T-helper 2 cell treated with Interferon-gamma antibody and Interleukin-4, amounts not matched to agents 5 μg/mL and 100 μg/mL, for 36 hours (primary cell): ENCODE measurements at places on chromosomes 6 and 20.

DNA sequence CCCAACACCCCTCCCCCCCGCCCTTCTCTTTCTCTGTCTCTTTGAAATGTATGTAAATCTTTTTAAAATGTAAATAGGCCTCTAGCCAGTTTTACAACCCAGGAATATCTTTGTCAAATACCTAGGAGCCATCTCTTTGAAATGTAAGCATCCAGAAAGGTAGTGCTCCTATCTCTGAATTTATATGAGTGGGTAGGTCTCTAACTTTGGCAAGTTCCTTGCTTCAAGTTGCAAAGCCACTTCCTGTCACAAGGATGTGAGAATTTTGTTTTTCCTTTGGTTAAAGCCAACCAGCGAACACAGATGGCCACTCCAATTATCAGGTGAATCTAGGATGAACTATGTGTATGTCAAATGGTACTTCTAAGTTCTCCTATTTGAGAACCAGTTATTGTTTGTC is 6.2 kb upstream of the DEFB132 start:
- H3K4me3 ChIP-seq, result no peak overlapping the region
- DNase-seq, result no peak
- no peak overlapping the region for H3K27ac ChIP-seq

GRCh38 chr20:3251806-3252205 is 12.8 kb upstream of the SLC4A11 start:
- H3K4me1 ChIP-seq, result peaks cover 2% of the 10 kb centered on the region
- no peak overlapping the region for H3K4me3 ChIP-seq
- H3K27ac ChIP-seq, result no peak overlapping the region
- peaks cover 20% of the 10 kb centered on the region for H3K27me3 ChIP-seq
- no peak for DNase-seq
- H3K36me3 ChIP-seq, result no peaks in the 10 kb centered on the region

- H3K27ac ChIP-seq, result no peak overlapping the region
- no peak for DNase-seq
Observed at GRCh38 chr20:10864076-10864672, 190.4 kb upstream of the JAG1 start.

GRCh38 chr20:53957451-53958172 is 112.8 kb downstream of the BCAS1 start:
- no peak for DNase-seq
- H3K4me1 ChIP-seq, result no peaks in the 10 kb centered on the region
- H3K27ac ChIP-seq, result no peak overlapping the region
- H3K4me3 ChIP-seq, result no peak overlapping the region
- H3K27me3 ChIP-seq, result peaks cover 24% of the 10 kb centered on the region
- H3K36me3 ChIP-seq, result peaks cover 2% of the 10 kb centered on the region

DNA sequence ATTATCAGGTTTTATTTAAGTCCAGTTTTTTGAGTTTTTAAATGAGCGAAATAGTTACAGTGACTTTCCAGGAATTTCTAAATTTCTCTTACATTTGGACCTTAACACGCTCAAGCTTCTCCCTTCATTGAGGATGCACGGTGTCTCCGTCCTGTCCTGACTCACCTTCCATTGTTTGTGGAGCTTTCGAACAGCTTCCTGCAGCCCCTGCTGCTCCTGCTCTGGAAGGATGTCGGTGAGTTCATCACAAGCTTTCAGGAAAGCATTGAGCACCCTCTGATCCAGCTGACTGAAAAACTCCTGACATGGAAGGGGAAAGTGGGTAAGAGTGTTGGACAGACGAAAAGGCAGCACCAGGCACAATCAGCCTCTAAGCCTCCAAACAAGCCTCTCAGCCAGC is 183.7 kb downstream of the SYNE1 start:
- no peak overlapping the region for H3K27ac ChIP-seq
- no peak for DNase-seq
- no peaks in the 10 kb centered on the region for H3K27me3 ChIP-seq
- H3K36me3 ChIP-seq, result no peaks in the 10 kb centered on the region

DNA sequence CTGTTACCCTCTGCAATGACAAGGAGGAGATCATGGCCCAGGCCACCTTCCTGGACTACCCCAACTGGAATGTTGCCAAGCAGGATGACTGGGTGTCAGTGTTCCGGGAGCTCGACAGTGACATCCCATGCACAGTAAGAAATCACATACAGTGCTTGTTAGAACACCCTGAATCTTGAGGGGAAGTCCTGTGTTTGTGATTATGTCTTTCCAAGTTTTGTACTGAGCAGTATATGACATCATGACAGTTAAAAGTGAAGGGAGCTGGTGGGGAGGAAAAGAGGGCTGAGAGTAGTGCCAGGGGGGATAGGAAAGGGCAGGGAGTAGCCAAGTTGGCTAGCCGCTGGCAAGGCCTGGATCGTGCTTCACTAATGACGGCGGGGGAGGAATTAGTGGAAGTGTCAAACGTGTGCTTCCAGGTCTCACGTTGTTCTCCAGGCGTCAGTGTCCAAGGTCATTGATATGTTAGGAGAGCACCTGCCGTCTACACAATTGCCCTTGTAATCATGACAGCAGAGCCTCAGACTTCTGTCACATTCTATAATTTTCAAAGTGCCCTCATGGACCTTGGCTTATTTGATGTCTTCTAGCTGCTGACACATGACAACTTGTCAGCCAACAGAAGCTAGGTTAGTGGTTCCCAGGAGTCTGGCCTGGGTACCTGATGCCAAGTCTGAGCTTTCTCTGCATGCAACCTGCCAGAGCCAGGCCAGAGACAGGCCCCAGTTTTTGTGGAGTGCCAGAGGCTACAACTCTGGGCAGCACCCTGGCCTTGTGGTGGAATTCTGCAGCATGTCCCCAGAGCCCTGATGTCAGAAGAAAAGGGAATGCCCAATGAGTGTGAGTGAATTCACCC is 18.8 kb downstream of the CFAP61 start:
- no peak for DNase-seq
- peaks cover 2% of the 10 kb centered on the region for H3K27me3 ChIP-seq
- H3K4me1 ChIP-seq, result no peaks in the 10 kb centered on the region

DNA sequence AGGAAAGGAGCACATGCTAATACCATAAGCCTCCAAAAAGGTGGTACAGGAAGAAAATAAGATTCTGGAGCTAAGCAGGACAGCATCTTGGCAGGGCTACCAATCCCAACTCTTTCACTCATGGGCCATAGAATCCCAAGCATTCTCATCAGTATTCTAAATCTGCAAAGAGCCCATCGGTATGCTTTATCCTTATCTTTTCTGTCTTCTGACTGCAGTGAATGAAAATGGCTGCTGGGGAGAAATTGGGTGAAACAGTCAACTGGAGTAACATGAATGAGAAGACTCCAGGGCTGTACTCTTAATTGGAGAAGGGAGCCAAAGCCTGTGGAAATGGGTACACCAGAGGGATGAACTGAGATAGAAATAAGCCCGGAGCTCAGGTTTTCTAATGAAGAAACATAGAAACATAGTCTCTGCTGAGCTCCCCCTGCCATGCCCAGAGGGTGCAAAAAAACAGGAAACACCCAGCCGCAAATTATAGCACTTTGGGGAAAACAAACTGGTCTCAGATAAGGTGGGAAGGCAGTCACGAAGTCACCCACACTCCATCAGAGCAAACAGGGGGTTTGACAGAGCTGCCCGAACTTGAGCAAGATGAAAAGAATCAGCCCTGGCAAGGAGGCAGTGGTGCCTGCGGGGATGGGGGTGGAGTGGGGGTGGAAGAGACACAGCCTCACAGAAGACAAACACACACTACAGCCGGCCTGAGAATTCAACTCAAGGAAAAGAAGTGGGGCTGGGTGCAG is 35.4 kb upstream of the E2F3 start:
- H3K4me1 ChIP-seq, result peaks cover 57% of the 10 kb centered on the region
- H3K27ac ChIP-seq, result peak overlapping the region; percentile 94
- peak; percentile 19 for DNase-seq
- peaks cover 14% of the 10 kb centered on the region for H3K36me3 ChIP-seq
- peak overlapping the region; percentile 75 for H3K4me3 ChIP-seq

DNA sequence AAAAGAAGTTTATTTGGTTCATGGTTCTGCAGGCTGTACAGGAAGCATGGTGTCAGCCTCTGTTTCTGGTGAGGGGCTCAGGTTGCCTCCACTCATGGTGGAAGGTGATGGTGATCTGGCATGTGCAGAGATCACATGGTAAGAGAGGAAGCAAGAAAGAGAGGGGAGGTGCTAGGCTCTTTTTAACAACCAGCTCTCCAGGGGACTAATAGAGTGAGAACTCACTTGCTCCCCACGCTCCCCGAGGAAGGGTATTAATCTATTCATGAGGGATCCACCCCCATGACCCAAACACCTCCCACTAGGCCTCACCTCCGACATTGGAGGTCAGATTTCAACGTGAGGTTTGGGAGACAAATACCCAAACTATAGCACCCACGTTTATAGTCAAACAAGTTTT is 4.0 kb upstream of the GJB7 start:
- H3K36me3 ChIP-seq, result peaks cover 9% of the 10 kb centered on the region
- no peak for DNase-seq
- H3K27ac ChIP-seq, result no peak overlapping the region
- no peak overlapping the region for H3K4me3 ChIP-seq
- H3K4me1 ChIP-seq, result peaks cover 16% of the 10 kb centered on the region

DNA sequence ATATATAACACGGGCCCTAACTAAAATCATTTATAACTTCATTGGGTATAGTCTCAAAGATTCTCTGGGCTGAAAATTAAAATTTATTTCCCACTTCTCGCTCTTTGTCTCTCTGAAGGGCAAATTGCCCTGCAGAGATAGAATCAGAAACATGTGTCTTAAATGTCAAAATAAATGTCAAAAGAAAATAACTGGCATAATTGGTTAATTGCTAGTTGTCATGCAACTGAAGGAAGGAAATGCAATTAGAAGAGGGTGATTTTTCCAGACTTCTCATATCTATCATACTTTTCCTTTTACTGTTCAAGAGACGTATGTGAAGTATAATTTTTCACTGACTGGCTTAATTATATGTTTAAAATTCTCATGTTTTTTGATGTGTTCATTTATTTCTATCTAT is 80.3 kb upstream of the HMGCLL1 start:
- no peak overlapping the region for H3K4me3 ChIP-seq
- H3K4me1 ChIP-seq, result no peaks in the 10 kb centered on the region
- no peaks in the 10 kb centered on the region for H3K36me3 ChIP-seq

DNA sequence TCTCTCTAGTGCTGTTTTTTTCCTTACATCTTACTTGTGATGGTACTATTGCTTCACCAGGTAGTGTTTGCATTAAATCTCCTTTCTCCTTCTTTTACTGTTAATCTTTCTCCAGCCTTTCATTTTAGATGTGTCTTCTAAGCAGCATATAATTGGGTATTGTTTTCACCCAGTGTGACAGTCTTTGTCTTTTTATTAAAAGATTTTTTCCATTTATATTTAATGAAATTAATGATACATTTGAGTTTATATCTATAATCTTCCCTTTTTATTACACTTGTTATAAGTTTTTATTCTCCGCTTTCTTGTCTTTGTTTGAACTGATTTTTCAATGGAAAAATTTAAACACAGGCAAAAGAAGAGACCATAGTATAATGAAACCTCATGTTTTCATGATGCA is 8.7 kb downstream of the COL20A1 start:
- no peak for DNase-seq
- no peaks in the 10 kb centered on the region for H3K27me3 ChIP-seq
- no peak overlapping the region for H3K27ac ChIP-seq
- no peak overlapping the region for H3K4me3 ChIP-seq
- no peaks in the 10 kb centered on the region for H3K36me3 ChIP-seq

DNA sequence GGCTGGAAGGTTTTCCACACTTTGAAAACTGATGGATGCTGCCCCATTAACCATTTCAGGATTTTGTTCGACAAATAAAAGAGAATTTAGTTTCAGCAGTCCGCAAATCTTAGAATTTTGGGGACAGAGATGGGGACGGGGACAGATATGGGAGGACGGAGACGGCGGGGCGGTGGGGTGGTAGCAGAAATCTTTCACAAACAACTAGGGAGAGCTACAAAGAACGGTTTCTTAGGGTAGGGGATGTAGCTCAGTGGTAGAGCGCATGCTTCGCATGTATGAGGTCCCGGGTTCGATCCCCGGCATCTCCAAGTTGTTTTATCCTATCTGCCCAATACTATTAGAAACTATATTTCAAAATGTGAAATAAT is 15.1 kb downstream of the HMGN4 start:
- peak; percentile 76 for DNase-seq
- no peaks in the 10 kb centered on the region for H3K36me3 ChIP-seq
- H3K4me1 ChIP-seq, result peaks cover 29% of the 10 kb centered on the region

- H3K4me1 ChIP-seq, result peaks cover 11% of the 10 kb centered on the region
- no peak overlapping the region for H3K4me3 ChIP-seq
- H3K27me3 ChIP-seq, result no peaks in the 10 kb centered on the region
Observed at GRCh38 chr6:158061709-158062461, 80.2 kb downstream of the SYNJ2 start.

DNA sequence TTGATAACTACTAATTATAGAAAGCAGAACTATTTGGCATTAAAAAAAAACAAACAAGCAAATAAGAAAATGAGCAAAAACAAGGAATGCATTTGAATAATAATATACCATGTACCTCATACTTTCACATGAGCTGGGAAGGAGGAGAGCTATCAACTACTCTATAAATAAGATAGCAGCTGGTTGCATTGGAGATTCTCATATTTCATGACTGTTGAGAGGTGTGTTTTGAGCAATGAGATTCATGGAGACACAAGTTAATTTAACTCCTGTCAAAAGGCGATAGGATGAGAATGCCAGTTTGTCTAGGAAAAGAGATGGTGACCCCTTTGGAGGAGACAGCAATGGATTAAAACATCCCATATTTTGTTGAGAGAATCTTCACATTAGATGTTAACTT is 348.8 kb upstream of the SPTLC3 start:
- H3K36me3 ChIP-seq, result no peaks in the 10 kb centered on the region
- H3K27me3 ChIP-seq, result no peaks in the 10 kb centered on the region
- no peak overlapping the region for H3K27ac ChIP-seq
- DNase-seq, result no peak

- peaks cover 5% of the 10 kb centered on the region for H3K4me1 ChIP-seq
- no peaks in the 10 kb centered on the region for H3K27me3 ChIP-seq
- DNase-seq, result no peak
- H3K27ac ChIP-seq, result no peak overlapping the region
- no peak overlapping the region for H3K4me3 ChIP-seq
Observed at GRCh38 chr20:41509316-41510200, 108.6 kb downstream of the CHD6 start.
